ENCODE measurements at places on chromosomes 12 and 14.

- peak; percentile 16 for DNase-seq
Measured at GRCh38 chr12:113162102-113163029, 12.8 kb downstream of the CFAP73 start.

GRCh38 chr12:26226629-26227360 lies 31.4 kb downstream of the SSPN start:
- no peak for DNase-seq

GRCh38 chr14:43041207-43041606 lies 1434.5 kb downstream of the LRFN5 start:
- no peak for DNase-seq

- peak; percentile 68 for DNase-seq
Measured at GRCh38 chr14:99430491-99430890, 50.2 kb downstream of the SETD3 start.

- DNase-seq: no peak
Measured at GRCh38 chr14:73312687-73313086, 75.4 kb downstream of the PAPLN start.

DNA sequence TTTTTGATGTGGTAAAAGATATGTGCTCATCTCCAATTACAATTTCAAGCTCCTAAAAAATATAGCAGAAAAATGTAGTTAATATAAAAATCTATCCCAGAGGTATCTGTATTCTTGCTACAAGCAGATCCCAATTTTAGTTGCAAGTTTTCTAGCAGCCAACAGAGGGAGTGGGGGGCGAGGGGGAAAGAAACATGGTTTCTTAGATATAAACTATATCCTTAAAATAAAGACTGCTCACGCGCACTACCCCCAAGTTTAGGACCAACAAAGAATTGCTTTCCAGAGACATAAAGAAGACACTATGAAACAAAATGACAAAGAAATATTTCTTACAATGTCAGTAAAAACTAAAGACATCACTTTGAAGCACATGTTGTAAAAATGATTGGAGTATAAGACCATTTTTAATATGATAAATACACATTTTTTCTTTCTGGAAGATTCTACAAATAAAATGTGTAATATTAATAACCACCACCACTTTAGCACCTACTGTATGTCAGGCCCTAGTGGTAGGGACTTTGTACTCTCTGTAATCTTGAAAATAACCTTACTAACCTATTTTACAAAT lies 5.4 kb downstream of the MAGOHB start:
- DNase-seq: peak; percentile 7

- DNase-seq: no peak
Measured at GRCh38 chr12:93829016-93829415, 151.8 kb downstream of the CRADD start.

GRCh38 chr14:101227611-101228594 lies 324.4 kb upstream of the RTL1 start:
- no peak for DNase-seq

DNA sequence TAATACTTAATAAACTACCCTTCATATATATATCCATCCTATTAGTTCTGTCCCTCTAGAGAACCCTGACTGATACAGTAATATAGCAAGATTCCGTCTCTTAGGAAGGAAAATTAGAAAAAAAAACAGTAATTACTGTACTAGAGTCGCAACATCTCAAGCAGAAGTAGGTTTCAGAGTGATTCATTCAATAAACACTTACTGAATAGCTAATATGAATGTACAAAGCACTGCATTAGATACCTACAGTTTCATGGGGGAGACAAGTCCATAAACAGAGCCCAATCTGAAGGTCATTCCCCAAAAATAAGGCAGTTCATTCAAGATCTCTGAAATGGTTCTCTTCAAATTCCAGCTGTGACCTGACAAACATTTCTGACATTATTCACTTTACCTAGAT lies 9.9 kb downstream of the CERS5 start:
- DNase-seq: no peak
